AG04450 (cell line): ENCODE measurements at places on chromosomes 5 and 9.

DNA sequence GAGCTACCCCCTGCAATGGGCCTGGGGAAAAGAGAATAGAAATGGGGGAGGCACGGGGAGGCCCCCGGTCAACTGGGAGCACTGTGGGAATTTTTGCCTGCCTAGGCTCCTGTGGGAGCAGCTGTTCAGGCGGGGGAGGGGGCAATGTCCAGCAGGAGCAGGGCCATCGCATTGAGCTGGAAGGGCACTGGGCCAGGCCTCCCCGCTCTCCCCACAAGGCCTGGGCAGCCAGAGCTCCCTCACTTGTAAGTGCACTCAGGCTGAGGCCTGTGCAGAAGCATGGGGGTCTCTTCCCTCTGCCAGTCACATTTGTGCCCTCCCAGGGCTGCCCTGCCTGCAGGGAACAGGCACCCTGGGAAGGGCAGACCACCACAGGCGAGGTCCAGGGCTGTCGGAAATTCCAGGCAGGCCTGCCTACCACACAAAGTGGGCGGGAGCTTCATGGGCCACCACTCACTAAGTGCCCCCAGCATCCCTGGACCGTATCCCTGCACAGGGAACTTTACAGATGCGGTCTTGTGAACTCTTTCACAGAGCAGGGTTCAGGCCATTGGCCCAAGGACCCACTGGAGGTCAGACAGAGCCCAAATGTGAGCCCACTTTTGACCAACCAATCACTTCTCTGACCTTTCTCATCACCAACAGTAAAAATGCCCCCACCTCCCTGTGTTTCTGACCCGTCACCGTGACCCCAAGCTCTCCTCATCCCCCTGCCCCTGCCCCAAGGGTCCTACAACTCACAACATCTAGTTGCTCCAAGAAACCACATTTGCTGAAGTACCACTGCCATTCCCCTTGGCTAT lies 1.0 kb upstream of the CFAP157 start:
- DNase-seq: no peak

DNA sequence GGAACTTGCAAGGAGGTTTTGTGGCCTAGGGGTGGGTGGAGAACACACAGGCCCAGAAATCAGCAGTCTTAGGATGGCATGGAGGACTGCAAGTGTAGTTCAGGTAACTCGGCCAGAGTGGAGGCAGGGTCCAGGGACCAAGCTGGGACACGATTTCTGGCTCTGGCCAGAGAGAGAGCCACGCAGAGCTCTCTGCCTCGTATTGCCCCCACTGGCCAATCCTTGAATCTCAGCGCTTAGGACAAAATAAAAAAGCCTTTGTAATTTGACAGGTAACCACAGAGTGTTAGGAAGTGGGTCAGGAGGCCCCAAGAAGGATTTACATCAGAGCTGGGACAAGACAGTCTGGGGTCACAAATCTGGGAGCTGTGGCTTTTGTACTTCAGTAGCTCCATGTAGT lies 11.7 kb downstream of the MAP3K1 start:
- no peak for DNase-seq

DNA sequence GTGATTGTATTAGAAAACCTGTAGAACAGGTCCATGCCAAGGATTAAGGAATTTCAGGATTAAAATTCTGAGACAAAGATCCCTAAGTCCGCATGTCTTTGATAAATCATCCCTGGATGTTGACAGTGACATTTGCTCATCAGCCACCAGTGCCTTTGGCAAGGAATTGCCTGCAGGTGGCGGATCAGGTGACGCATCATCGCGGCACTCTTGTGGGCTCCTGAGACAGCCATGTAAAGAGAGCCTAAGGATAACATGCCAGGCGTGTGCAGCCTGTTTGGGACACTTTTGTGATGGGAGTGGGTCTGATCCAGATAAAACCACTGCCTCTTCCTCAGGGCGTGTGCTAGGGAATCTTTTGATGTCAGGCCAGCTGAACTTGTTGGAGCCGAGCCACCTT lies 40.6 kb downstream of the ADCY2 start:
- DNase-seq: no peak

GRCh38 chr5:53397845-53398244 lies 82.6 kb upstream of the FST start:
- DNase-seq: no peak

GRCh38 chr9:13163946-13164345 lies 115.5 kb downstream of the MPDZ start:
- no peak for DNase-seq

DNA sequence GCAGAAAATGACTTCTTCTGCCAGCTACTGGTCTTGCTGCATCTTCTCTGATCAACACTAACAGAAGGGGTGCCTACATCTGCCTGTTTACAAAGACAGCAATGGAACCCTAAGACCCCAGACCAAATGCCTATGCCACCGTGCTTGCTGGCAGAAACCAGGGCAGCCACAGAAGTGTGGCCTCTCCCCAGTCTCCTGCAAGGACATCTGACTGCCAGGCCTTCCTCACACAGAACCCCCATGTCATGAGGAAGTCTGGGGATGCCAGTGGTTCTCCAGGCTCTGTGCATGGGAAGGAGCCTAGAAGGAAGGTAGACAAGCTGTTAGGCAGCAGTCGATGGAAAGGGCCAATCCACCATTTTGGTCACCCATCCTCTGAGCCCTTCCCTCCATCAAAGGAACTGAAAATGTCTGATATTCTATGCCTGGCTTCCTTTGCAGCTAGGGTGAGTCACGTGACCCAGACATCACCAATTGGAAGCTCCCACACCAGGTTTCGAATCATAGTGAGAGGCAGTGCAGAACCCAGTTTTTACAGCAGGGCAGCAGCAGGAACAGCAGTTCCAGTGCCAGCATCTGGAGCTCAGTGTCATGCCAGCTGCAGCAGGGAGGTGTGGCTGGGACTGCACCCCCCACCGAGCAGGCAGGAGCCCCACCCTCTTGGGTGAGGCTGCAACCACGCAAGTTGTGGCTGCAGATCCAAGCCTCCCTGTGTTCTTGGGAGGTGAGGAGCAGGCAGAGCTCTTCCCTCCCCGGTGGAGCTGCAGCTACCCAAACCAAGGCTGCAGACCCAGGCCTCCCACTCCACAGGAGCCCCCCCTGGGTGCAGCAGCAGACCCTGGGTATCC lies 123.4 kb downstream of the OLFM1 start:
- no peak for DNase-seq

GRCh38 chr5:112201141-112201540 lies 217.9 kb downstream of the EPB41L4A start:
- no peak for DNase-seq

DNA sequence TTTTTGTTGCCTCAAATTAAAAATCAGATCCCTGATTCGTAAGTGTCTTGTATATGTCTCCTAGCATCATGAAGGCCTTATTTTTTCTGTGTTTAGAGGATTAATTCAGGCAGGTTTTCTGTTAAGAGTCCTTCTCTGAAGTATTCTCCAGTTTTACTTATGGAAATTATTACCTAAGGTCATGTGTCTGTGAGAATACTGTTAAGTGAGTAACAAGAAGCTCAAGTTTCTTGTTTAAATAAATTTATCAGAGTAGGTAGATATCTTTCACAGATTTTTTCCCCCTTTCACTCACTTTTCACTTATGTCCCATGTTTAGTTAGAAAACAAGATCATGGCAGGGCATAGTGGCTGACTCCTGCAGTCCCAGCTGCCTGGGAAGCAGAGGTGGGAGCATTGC lies 233.6 kb downstream of the KDM4C start:
- DNase-seq: no peak

GRCh38 chr5:159207222-159207685 lies 2.1 kb downstream of the RNF145 start:
- DNase-seq: no peak

- no peak for DNase-seq
Observed at GRCh38 chr5:180832638-180833068, 28.4 kb downstream of the ZFP62 start.

DNA sequence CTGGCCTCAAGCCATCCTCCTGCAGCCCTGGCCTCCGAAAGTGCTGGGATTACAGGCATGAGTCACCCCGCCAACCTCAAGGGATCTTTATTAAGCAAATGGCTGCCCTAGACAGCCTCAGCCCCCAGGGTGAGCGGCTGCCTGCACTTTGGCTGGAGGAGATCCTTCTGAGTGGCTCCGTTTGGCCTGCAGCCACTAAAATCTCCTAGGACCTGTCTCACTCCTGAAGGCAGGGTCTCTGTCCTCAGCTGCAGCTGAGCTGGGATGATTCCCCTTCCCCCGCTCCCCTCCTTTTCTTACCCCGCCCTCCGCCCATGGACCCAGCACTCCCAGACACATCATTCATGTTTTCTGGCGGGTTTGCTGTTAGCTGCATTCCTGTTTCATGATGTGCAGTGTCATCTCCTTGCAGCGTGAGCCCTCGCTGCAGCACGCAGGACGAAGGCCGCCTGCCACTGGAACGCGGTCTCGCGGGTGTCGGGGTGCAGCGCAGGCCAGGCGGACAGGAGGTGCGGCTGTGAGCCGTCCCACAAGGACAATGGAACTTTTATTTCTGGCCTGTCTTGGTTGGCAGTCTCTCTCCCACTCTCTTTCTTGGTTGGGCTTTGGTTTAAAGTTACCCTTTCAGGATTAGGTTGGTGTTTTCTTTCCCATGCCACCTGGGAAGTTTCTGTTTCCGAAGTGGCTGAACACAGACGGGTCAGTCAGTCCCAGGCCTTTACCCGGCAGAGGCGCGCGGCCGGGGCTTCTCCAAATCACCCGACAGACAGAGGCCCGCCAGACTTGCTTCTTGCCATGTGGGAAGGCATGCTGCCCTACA lies 137.1 kb downstream of the FOXD1 start:
- peak; percentile 66 for DNase-seq

DNA sequence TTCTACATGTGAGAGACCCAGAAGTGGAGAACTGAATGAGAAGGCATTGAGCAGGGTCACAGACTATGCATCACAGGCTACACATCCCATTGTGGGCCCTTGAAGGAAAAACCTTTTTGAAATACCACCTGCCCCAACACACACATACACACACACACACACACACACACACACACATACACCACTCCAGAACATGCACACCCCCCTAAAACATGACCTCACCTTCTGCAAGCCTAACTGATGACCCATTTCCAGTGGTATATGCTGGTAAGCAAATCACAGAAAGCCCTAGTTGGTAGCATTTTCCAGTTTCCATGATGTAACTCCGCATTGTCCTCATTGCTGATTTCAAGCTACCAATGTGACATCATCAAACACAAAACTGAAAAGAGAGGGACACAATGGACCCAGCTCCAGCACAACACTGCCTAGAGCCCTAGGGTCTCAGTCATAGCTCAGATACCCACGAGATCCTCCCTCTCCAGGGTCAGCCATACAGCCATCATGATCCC lies 36.4 kb downstream of the THBS4 start:
- DNase-seq: no peak

GRCh38 chr9:96430377-96430776 lies 12.2 kb upstream of the ZNF367 start:
- no peak for DNase-seq

DNA sequence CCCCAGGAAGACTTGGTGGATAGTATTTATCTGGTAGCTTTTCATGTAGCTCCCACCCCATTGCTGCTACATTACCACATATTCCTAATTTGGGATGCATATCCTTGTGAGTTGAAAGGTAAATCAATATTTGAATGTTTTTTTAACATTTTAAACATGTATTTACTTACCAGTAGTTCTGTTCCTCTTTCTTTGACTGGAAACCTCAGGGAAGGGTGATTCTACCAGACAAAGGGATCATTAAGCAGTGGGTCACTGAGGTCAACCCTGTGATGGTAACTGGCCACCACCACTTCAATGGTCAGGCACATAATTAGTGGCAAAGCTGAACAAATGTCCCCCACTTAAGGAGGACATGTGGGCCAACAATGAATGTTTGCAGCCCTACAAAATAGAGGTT lies 27.2 kb upstream of the KLF9 start:
- DNase-seq: no peak

DNA sequence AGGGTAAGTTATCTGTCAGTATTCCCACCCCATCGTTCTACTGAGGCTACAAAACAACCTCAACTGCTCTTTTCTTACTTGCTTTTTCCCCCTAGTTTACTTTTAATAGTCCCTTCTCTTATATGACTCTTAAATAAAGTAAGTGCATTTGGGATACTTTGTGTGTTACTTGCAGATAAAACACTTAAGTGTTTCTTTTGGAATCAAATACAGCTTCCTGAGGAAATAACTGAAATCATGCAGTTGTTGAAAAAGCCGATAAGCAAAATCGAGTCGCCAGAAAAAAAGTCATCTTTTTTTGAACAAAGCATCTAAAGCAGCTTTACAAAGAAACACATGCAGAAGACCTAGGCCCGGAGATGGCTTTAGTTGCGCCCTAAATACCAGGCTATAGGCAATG lies 53.5 kb upstream of the EPB41L4A start:
- no peak for DNase-seq

- DNase-seq: no peak
Observed at GRCh38 chr5:35850967-35851680, 5.6 kb upstream of the IL7R start.

DNA sequence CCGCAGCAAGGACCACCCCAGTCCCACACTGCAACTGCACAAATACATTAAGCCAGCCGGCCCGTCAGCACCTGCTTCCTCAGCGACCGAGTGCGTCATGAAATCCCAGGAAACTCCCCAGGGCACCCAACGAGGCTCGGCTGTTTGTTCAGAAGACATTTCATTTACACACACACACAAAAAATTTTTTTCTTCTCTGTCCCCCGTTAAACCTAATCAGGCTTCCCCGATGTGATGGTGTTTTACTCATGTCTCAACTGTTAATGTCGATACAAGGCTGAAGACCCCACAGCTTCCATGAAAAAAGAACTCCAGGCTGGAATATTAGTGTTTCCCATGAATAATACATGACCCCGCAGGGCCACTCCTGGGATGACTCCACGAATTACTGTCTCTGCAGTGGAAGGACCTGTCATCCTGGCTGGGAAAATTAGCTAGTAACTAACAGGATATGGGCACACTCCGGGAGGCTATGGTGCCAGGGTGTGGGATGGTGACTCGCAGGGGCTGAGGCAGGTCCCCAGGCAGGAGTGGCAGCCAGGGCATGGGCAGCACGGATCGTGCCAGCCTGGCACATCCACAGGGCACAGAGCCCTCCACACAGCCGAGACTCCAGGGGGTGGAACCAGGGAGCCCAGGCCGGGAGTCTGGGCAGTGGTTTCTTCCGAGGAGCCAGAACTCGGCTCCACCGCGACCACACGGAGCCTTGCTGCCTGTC lies 102.4 kb downstream of the VAV2 start:
- no peak for DNase-seq

GRCh38 chr9:83646500-83647239 lies 23.7 kb downstream of the IDNK start:
- no peak for DNase-seq

- peak; percentile 49 for DNase-seq
Observed at GRCh38 chr5:142925795-142926194, 155.6 kb downstream of the ARHGAP26 start.

- DNase-seq: no peak
Observed at GRCh38 chr5:1651971-1652872, 128.5 kb upstream of the LPCAT1 start.

DNA sequence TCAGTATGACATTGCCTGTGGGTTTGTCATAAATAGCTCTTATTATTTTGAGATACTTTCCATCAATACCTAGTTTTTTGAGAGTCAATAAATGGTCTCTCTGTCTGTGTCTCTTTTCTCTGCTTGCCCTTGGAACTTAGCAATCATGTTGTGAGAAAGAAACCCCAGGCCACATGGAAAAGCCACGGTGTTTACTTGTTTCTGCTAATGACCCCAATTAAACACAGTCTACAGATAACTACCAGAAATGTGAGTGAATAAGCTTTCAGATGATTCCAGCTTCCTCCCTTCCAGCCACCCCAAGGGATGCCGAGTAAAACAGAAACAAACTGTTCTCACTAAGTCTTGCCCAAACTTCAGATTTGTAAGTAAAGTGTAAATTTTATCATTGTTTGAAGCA lies 584.9 kb downstream of the MAT2B start:
- DNase-seq: no peak
